ENCODE measurements at places on chromosomes 1 and 21.

- DNase-seq, result no peak
Observed at GRCh38 chr1:158864595-158864994, 33.4 kb downstream of the MNDA start.

DNA sequence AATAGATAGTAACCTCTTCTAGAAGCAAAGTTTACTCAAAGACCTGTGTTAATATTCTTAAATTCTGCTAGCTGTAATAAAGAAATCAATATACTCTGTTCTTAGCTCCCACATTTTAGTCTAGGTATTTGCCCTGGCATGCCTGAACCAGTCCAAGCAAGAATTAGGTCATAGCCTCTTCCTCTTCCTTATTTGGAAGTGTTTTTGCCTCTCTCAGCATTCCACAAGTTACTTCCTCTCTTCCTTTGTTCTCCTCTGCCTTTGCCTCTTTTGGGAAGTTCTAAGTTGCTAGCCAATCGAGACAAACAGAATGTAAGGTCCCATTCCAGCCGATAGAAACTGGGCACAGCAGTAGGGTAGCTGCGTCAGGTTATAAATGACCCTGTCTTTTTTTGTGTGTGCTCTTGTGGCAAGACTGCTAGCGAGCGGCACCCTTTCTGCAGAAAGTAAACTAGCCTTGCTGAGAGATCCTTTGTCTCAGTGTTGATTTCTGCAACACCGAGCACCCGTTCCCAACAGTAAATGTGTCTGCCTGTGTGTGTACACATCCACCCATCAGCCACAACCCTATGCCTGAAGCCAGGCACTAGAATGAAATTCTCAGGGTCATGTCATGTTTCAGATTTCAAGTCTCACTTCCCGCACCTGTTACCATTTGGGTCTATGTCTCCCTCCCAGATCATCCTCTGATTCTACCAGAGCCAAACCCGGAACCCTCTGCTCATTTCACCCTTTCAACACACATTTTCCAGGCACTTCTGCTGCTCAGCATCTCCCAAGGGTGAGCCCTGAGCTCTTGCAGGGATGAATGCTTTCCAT, 37.5 kb downstream of the LRRC3 start:
- DNase-seq, result no peak

GRCh38 chr1:177346790-177347359, 176.1 kb downstream of the BRINP2 start:
- DNase-seq, result no peak

GRCh38 chr21:28799926-28800325, 192.8 kb downstream of the LTN1 start:
- no peak for DNase-seq

GRCh38 chr1:1419813-1420653, 1.0 kb downstream of the ANKRD65 start:
- no peak for DNase-seq

Data from NCI-H2029 (cell line).